Activated CD8-positive, alpha-beta memory T cell treated with anti-CD3 and anti-CD28 coated beads, Interleukin-2, amount 10 ng/mL, durations not matched to agents 7 days and 5 days (primary cell): ENCODE measurements at places on chromosomes 2 and 18. TPM values are rescaled to one million over a fixed set of nuclear protein-coding genes. Genes with fewer than 3 reads are reported as not detected.

DNA sequence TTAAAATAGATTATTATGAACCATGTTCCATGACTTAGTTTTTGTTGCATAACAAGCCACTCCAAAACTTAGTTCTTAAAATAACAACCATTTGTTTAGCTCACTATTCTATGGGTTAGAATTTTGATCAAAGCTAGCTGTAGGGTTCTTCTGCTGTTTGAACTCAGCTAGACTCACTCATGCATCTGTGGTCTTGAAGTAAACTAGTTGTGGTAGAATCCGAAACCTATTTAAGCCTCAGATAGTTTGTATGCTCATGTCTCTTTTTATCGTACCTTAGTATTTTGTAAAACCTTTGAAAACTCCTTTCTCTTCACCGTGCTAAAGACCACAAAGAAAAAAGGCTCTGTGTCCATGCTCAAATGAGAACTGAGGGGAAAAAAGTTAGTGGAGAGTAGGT, 166.6 kb downstream of the XIRP2 start:
- no peak for DNase-seq
- H3K36me3 ChIP-seq = no peaks in the 10 kb centered on the region
- no peak overlapping the region for H3K27ac ChIP-seq
- H3K4me3 ChIP-seq = no peak overlapping the region
- H3K4me1 ChIP-seq = no peaks in the 10 kb centered on the region

- no peak for DNase-seq
- H3K36me3 ChIP-seq = no peaks in the 10 kb centered on the region
- peaks cover 6% of the 10 kb centered on the region for H3K4me1 ChIP-seq
- peaks cover 4% of the 10 kb centered on the region for H3K27me3 ChIP-seq
- no peak overlapping the region for H3K4me3 ChIP-seq
These were observed 67.2 kb downstream of the NPAS2 start for GRCh38 chr2:100887039-100887578.

DNA sequence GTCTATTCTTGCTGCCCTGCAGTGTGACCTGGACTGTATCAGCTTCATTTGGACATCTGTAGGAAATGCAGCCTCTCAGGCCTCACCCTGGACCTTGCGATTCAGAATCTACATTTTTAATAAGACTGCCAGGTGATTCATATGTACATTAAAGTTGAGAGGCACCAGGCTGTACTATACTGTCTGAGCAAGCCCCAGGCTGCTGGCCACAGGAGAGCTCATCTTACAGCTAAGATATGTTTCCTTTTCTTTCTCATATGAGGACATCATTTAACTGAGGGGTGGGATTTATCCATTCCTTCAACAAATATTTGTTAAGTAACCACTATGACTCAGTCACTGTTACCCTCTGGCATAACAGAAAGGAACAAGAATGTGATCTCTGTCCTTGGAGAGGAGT, 78.2 kb upstream of the GCFC2 start:
- no peak overlapping the region for H3K27ac ChIP-seq
- no peak for DNase-seq
- H3K36me3 ChIP-seq = no peaks in the 10 kb centered on the region
- no peak overlapping the region for H3K4me3 ChIP-seq

- no peaks in the 10 kb centered on the region for H3K4me1 ChIP-seq
- no peaks in the 10 kb centered on the region for H3K27me3 ChIP-seq
- no peak overlapping the region for H3K4me3 ChIP-seq
- no peak for DNase-seq
- H3K27ac ChIP-seq = no peak overlapping the region
- no peaks in the 10 kb centered on the region for H3K36me3 ChIP-seq
These were observed 68.0 kb downstream of the DAW1 start for GRCh38 chr2:227939271-227940027.

- H3K27ac ChIP-seq = no peak overlapping the region
- DNase-seq = no peak
- peaks cover 74% of the 10 kb centered on the region for H3K36me3 ChIP-seq
- H3K4me3 ChIP-seq = no peak overlapping the region
- no peaks in the 10 kb centered on the region for H3K27me3 ChIP-seq
- peaks cover 15% of the 10 kb centered on the region for H3K4me1 ChIP-seq
These were observed 31.1 kb downstream of the UGP2 start for GRCh38 chr2:63872571-63873328.

DNA sequence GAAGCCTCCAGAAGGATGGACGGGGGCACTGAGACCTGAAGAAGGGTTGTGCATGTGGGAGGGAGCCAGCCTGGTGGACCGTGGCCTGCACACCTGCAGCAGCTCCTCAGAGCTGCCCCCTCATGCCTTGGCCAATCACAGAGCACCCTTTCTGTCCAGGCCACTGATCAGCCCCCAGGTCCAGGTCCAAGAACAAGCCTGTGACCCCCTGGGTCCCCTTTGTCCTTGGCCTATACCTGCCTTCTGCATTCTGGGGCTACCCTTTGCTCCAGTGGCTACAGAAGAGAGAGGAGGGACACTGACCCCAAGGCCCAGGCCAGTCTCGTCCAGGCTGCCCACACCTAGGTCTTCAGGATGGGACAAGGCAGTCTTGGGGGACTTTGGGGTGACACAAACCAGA, 62.2 kb downstream of the AGAP1 start:
- no peaks in the 10 kb centered on the region for H3K4me1 ChIP-seq
- H3K4me3 ChIP-seq = no peak overlapping the region
- H3K36me3 ChIP-seq = no peaks in the 10 kb centered on the region
- DNase-seq = no peak
- H3K27ac ChIP-seq = no peak overlapping the region

DNA sequence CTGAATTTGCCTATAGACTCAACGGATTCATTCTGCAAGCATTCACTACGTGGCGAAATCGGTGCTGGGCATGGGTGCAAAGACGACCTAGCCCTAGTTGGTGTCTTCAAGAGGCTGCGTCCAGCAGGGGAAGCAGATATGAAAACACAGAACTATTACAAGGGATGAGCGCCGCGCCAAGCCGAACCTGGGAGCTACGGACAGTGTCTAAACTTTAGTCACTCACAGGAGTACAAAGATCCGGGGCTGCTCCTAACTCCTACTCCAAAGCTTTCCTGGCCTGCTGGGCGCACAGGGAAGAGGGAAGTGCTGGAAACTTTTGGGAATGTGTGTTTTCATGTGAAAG, 732 bp upstream of the ANXA4 start:
- peak overlapping the region; percentile 87 for H3K4me3 ChIP-seq
- H3K36me3 ChIP-seq = peaks cover 2% of the 10 kb centered on the region
- DNase-seq = peak; percentile 60
- H3K4me1 ChIP-seq = peaks cover 19% of the 10 kb centered on the region
- H3K27me3 ChIP-seq = no peaks in the 10 kb centered on the region

DNA sequence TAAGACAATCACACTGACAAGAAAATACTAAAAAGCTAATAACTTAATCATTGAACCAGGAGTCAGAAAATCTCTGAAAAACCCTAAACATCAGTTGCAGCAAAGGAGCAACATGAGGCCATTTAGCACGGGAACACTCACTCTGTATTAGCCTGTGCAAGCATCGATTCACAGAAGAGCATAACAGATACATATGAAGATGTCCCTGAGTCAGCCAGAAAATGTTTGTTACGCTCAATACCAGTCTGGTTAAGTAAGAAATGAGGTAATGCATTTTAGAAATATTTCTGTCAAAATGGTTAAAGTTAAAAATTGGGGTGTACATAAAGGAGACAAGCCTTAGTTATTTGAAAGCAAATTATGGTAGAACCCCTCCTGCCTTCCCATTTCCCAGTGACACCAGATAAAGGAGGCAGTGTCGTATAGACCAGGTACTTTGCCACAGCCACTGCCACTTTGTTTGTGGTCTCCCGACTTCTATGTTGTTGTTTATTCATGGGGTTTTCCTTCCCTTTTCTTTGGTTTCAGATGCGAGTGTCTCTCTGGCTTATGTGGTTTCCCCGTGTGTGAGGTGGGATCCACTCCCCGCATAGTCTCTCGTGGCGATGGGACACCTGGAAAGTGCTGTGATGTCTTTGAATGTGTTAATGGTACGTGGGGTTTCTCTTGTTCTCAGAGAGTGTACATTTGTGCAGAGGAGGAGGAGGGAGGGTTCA, 108.6 kb downstream of the CRIM1 start:
- no peak overlapping the region for H3K27ac ChIP-seq
- H3K36me3 ChIP-seq = no peaks in the 10 kb centered on the region
- peaks cover 2% of the 10 kb centered on the region for H3K4me1 ChIP-seq
- no peak overlapping the region for H3K4me3 ChIP-seq
- no peaks in the 10 kb centered on the region for H3K27me3 ChIP-seq

- H3K27me3 ChIP-seq = peaks cover 67% of the 10 kb centered on the region
- H3K27ac ChIP-seq = no peak overlapping the region
- peaks cover 24% of the 10 kb centered on the region for H3K36me3 ChIP-seq
- no peak for DNase-seq
These were observed 36.8 kb upstream of the ATP8B1 start for GRCh38 chr18:57839942-57840381.

- peaks cover 57% of the 10 kb centered on the region for H3K4me1 ChIP-seq
- no peaks in the 10 kb centered on the region for H3K27me3 ChIP-seq
- peaks cover 4% of the 10 kb centered on the region for H3K36me3 ChIP-seq
These were observed 40.1 kb downstream of the RTN4 start for GRCh38 chr2:55010149-55010591.

- H3K4me1 ChIP-seq = peaks cover 56% of the 10 kb centered on the region
- no peak for DNase-seq
- H3K27me3 ChIP-seq = no peaks in the 10 kb centered on the region
- peaks cover 64% of the 10 kb centered on the region for H3K36me3 ChIP-seq
These were observed 13.1 kb downstream of the CASP10 start for GRCh38 chr2:201196003-201196402.

DNA sequence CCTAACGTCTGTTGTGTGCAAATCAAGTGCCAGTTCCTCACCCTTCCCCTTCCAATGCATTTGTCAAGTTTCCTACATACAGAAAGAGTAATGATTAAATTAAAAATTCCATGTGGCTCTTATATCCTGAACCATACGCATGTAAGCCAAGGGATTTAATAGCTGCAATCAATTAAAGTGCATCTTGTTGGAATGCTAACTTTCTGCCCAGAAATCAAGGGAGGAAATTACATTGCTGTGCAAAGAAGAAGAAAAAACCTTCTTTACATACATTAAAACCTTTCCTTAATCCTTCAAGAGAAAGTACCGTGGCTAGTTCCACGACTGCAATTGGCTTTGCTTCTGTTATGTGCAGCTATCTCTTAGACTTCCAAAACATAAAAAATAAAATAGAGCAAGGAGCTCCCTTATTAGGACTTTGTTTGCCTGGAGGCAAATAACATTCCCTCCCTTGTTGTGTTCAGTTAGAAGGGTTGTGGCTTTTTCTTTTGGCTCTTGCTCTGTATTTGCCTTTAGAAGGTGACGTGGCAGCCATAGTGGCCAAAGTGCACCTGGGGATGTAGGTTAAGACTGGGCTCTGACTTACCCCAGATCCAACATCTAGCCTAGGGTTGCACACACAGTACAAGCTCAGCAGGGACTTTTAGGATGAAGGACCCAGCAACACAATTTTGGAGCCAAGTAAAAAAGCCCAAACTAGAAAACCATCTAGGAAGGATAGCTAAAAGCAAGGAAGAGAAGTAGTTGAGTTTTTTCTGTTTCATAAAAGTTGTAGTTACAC, 158.3 kb downstream of the ANTXR1 start:
- H3K4me3 ChIP-seq = no peak overlapping the region
- H3K27ac ChIP-seq = no peak overlapping the region
- H3K36me3 ChIP-seq = no peaks in the 10 kb centered on the region
- no peak for DNase-seq
- H3K4me1 ChIP-seq = no peaks in the 10 kb centered on the region
- peaks cover 57% of the 10 kb centered on the region for H3K27me3 ChIP-seq

DNA sequence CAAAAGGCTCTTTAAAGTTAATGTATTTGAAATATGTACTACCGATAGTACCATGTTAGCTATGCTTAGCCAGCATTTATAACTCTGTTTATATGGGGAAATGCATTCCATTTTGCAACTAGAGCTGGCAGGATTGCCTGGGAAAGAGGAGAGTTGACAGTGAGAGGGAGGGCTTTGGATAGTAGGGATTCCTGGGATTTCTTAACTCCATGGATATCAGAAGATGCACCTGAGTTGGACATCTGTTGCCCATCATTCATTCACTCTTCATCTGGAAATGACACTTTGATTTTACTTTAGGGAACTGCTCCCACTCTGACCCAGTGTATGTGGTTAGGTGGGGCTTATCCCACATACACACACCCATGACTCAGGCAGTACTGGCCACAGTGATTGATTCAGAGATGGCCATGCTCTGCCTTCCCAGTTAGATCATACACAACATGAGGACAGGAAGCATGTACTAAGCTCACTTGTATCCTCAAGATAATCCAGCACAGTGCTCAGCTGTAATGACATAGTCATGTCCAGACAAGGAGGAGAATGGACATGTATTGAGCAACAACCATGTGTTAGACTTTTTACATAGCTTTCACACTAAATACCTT, 248.8 kb downstream of the MREG start:
- no peak for DNase-seq
- H3K4me1 ChIP-seq = no peaks in the 10 kb centered on the region
- H3K36me3 ChIP-seq = no peaks in the 10 kb centered on the region
- peaks cover 20% of the 10 kb centered on the region for H3K27me3 ChIP-seq

DNA sequence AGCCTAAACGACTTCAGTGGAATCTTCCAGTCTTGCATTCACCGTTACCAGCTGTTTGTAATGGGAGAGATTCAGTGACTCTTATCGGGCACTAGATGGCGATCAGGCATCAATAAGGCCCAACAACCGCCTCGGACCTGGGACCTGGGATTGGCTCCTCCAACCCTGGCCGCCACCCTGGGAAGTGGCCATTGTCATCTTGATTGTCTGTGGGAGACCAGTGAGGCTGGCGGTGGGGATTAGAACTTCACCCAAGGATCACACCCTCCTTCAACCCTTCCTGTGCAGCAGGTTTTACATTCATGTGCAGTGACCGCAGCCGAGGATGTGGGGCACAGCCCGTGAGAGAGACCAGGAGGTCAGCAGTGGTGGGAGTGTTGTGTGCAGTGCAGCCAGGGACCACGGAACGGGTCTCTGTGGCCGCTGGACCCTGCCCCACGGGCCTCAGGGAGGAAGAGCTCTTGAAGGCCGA, 85.3 kb downstream of the SPP2 start:
- peaks cover 3% of the 10 kb centered on the region for H3K27me3 ChIP-seq
- no peaks in the 10 kb centered on the region for H3K36me3 ChIP-seq
- peaks cover 22% of the 10 kb centered on the region for H3K4me1 ChIP-seq
- DNase-seq = peak; percentile 77
- H3K27ac ChIP-seq = peak overlapping the region; percentile 48
- no peak overlapping the region for H3K4me3 ChIP-seq

DNA sequence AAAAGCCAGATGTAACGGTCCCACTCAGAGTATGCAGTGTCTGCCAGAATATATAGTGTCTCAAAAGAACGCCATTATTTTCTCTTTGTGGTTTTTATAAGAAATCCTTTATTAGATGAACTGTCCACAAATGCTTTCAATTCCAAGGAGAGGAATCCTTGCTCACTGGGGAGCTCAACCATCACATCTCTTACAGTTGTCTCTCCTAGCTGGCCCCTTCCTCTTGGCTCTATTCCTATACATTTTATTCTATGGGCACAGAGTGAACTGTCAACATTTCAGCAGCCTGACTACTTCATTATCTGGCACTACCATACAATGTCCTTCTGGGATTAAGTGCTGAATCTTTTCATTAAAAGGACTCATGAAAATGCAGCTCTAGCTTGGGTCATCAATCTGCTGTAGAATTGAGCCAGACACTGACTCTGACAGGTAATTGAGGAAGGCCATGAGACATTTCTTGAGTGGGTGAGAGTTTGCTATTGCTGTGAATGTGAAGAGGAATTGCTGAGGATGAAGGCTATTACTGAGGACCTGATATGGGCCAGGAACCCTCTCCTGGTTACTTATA, 96.5 kb upstream of the THOC1 start:
- H3K4me3 ChIP-seq = no peak overlapping the region
- no peak for DNase-seq
- H3K4me1 ChIP-seq = no peaks in the 10 kb centered on the region
- H3K27me3 ChIP-seq = peaks cover 8% of the 10 kb centered on the region

The C1QL2 gene
- not detected for total RNA-seq

The CTAGE1 gene
- not detected for total RNA-seq

The ITGB6 gene
- total RNA-seq = not detected

The CCDC148 gene
- not detected for total RNA-seq

The MALT1 gene
- 31.6 TPM for total RNA-seq

The POMC gene
- total RNA-seq = 4.6 TPM

The COBLL1 gene
- total RNA-seq = not detected

The PASK gene
- total RNA-seq = 71.9 TPM
